Activated T-cell treated with anti-CD3 and anti-CD28 coated beads, Interleukin-2, amount 50 U/mL, for 48 hours (primary cell): ENCODE measurements at places on chromosomes 3 and 15.

GRCh38 chr15:66599536-66600239, 33.9 kb upstream of the LCTL start:
- no peak for DNase-seq

- DNase-seq: peak; percentile 84
Measured at GRCh38 chr15:31328428-31328968, 1.9 kb downstream of the KLF13 start.

DNA sequence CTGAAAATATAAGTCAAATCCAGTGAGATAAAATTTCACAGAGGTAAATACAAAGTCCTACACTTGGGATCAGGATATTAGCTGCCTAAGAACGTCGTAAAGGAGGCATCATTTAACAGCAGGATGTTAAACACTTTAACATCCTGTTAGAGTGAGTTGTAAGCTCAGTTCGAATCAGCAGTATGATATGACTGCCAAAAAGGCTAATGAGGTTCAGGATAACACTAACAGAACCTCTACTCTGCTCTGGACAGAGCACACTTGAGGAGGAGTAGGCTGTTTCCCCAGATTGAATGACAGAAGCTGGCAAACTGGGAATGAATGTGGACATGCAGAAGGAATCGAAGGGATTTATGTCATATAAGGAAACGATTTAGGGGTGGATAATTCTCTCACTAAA, 227.1 kb upstream of the CD96 start:
- no peak for DNase-seq

- DNase-seq: no peak
Measured at GRCh38 chr15:49898097-49898496, 220.9 kb downstream of the ATP8B4 start.

DNA sequence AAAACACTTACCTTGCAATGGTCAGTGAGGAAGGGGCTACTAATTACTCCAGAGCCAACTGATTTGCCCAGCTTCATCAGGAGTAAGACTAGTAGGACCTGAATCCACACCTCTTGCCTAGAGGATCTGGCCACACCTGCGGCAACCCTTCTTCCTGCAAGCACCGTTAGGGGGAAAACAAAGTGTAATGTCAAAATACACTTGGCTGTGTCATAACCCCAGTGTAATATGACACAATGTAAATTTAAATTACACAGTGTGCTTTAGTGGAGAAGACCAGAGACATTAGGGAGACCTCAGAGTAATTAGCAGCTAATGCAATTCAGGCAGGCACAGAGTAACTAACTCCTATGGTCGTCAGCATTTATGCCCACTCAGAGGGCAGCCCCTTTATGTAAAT, 308.5 kb upstream of the ARRDC4 start:
- DNase-seq: no peak

- DNase-seq: peak; percentile 55
Measured at GRCh38 chr3:39415983-39416382, 9.5 kb downstream of the RPSA start.

GRCh38 chr3:193621127-193621526, 28.1 kb downstream of the OPA1 start:
- no peak for DNase-seq

- DNase-seq: no peak
Measured at GRCh38 chr3:93843981-93844380, 129.7 kb downstream of the PROS1 start.

DNA sequence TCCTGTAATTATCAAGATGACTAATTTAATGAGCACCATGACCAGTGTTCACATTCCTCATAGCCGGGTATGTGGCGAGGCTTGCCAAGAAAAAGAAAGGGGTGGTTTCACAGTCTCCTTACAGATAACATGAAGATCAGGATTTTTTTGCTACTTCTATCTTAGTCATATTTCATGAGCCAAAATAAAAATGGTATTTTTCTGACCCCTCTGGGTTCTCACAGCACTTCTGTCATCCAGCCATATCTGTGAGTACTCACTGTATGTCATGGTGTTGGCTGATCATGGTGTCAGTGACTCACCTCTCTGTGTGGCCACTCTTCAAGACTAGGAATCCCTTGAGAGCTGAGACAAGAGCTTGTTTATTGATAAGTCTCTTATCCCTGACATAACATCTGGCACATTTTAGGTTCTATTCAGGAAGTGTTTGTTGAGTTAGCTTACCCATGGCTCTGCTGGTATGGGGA, 130.5 kb upstream of the LMCD1 start:
- no peak for DNase-seq

DNA sequence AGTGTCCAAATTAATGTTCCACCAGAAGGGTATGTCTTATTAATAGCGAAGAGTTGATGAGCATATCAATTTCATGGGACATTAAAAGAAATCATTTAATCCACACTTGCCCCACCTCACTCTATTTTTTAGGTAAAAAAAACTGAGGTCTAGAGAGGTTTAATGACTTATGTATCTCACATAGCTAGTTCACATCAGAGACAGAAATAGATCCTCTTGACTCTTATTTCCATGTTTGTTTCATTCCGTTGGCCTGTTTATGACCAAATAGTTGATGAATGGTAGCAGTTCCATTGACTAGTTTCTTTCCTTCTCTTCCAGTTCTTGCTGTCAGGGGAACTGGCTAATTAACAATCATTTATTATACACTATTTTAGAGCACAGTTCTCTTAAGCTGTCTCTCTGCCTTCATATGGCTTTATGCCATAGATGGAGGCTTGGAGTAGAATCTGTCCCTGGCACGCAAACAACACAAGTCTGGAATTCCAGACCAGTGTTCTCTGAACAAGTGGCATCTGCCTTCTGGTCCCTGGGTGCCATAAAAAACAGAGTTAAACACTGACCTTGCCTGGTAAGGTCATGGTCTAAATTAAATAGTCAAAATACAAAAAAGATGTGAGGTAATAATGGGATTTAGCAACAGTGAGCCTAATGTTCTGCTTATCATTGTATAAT, 220.0 kb upstream of the CGNL1 start:
- DNase-seq: no peak

GRCh38 chr3:197428117-197428801, 127.5 kb downstream of the BDH1 start:
- peak; percentile 84 for DNase-seq

DNA sequence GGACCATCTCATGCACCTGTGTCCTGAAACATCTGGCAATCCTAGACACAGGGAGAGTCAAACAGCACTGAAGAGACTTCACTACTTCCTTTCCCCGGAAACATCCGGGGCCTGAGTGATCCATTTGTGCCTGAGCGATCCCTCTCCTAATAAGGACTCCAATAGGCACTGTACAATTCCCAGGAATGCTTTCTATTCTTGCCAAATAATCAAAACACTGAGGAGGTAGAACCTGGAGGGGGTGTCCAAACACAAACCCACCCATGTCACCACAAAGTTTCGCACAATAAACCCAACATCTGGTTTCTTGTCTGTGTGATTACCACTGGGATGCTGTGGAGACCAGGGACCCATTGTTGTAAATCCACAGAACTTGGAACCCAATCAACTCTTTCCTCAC, 205.0 kb downstream of the OPA1 start:
- no peak for DNase-seq

GRCh38 chr3:23041918-23042696, 161.0 kb upstream of the UBE2E2 start:
- no peak for DNase-seq

- DNase-seq: no peak
Measured at GRCh38 chr3:46214751-46215352, 6.7 kb upstream of the CCR1 start.

DNA sequence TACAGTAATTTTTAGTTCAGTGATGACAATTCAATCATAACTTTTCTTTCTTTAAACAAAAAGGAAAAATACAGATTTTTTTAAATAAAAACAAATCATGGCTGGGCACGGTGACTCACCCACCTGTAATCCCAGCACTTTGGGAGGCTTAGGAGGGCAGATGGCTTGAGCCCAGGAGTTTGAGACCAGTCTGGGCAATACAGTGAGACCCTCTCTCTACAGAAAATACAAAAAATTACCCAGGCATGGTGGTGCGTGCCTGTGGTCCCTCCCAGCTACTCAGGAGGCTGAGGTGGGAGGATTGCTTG, 25.6 kb upstream of the ATG7 start:
- no peak for DNase-seq

DNA sequence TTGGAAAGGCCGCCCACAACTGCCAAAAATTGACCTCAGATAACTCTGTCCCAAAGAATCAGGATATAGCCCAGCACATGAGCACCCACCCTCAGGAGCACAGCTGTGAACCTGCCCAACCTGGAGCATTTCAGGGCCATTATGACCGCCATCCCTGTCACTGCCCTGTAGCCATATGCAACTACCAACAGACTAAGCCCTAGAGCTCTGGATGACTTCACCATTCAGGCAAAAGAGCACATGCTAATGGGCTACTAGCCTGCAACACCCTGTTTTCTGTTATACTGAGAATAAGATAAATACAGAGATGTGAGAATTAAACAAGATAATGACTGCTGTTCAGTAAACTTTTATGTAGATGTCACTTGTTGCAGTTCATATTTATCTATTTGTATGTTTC, 45.0 kb downstream of the TXNRD3 start:
- no peak for DNase-seq

GRCh38 chr15:59115047-59115446, 10.1 kb downstream of the CCNB2 start:
- DNase-seq: no peak

- no peak for DNase-seq
Measured at GRCh38 chr3:194135516-194135805, 487 bp upstream of the HES1 start.

GRCh38 chr15:57566834-57567233, 24.9 kb upstream of the MYZAP start:
- DNase-seq: no peak

- DNase-seq: no peak
Measured at GRCh38 chr15:63877713-63878271, 44.0 kb upstream of the HERC1 start.

- no peak for DNase-seq
Measured at GRCh38 chr15:93031103-93031464, 57.9 kb downstream of the RGMA start.

- DNase-seq: no peak
Measured at GRCh38 chr15:80498652-80499051, 94.5 kb downstream of the ARNT2 start.

DNA sequence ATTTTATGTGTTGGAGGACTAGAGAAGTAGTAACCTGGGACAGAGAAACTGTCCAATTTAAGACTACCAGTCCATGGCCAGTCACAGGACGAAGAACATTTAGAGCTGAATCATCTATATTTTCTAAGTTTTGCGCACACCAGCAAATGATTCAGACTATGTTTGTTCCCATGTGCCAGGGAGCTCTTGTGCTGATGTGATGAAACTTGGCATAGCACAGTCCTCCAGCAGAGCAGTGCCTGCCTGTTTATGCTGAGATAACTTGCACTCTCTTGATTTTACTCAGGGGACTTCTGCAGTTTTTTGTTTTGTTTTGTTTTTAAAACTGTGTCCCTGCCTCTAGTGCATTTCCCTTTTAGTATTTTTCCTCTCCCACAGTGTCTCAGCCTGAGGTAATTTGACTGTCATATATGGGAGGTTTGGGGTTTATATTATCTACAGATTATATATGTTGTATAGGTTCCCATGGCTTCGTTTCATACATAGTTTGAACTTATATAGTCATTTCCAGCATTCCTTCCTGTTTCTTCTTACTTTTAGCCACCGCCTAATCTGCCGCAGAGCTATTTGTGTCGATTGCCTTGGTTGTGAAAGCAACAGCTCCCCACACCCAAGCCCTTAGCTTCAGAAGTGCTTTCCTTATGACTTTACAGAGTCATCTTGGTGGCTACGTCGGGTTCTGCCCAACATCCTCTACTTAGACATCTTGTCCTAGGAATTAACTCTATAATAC, 45.5 kb downstream of the PPM1L start:
- DNase-seq: peak; percentile 42

GRCh38 chr15:98178861-98179260, 218.4 kb downstream of the ARRDC4 start:
- DNase-seq: no peak

DNA sequence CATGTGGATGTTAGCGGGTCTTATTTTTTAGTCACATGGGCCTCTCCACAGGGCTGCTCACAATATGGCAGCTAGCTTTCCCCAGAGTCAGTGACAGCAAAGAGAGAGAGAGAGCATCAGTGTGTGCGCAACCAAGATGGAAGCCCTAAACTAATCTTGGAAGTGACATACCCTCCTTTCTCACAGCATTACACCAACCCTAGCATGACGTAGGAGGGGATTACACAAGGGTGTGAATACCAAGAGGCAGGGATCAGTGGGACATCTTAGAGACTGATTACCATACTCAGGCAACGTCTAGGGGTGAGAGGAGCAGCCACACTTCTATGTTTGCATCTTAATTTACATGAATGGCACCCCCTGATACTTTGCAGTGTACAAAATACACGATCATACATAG, 3.5 kb upstream of the UBE2E2 start:
- no peak for DNase-seq

DNA sequence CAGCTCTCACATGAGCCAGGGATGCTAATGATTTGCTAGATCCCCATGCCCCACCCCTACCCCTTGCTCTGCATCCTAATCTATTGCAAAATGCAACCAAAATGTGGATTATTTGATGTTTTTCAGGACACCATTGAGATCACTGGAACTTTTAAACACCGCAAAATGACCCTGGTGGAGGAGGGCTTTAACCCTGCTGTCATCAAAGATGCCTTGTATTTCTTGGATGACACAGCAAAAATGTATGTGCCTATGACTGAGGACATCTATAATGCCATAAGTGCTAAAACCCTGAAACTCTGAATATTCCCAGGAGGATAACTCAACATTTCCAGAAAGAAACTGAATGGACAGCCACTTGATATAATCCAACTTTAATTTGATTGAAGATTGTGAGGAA, 29.7 kb downstream of the HDC start:
- DNase-seq: no peak

- no peak for DNase-seq
Measured at GRCh38 chr3:50539356-50540286, 27.9 kb downstream of the C3orf18 start.

- peak; percentile 86 for DNase-seq
Measured at GRCh38 chr15:77002954-77003912, 8.3 kb downstream of the PSTPIP1 start.

DNA sequence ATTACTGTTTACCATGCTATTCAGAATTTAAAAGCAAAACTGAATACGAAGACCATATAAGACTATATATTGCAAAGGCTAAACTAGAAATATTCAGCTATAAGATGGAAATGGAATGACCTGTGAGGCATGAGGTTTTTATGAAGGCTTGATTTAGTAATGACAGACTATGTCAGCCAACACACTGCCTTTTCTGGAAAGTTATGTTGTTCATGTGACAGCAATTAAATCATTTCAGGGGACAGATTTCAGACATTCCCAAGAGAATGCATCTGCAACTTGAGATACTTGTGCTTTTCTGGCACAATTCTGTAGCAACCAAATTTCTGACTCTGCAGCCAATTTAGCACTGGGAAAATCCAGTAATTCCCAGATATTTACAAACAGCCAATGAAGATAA, 8.6 kb upstream of the GATM start:
- DNase-seq: no peak

DNA sequence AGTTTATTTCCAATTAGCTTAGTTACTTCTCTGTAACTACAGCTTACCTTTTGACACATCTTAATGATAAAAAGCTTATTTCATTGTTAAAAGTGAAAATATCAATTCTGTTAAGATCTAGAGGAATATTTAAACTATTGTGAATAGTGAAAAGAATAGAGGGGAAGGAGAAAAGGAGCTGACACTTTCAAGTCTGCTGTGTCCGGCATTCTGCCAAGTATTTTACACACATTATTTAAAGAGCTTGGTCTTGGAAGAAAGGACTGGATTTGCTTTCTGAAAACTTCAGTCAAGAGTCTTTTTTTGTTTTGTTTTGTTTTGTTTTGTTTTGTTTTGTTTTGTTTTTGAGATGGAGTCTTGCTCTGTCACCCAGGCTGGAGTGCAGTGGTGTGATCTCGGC, 34.8 kb downstream of the CCDC80 start:
- no peak for DNase-seq

GRCh38 chr3:11924518-11924917, 77.8 kb upstream of the TAMM41 start:
- DNase-seq: no peak
